Retina (tissue), 1 donor: ENCODE measurements at places on chromosomes 2 and 18.

DNA sequence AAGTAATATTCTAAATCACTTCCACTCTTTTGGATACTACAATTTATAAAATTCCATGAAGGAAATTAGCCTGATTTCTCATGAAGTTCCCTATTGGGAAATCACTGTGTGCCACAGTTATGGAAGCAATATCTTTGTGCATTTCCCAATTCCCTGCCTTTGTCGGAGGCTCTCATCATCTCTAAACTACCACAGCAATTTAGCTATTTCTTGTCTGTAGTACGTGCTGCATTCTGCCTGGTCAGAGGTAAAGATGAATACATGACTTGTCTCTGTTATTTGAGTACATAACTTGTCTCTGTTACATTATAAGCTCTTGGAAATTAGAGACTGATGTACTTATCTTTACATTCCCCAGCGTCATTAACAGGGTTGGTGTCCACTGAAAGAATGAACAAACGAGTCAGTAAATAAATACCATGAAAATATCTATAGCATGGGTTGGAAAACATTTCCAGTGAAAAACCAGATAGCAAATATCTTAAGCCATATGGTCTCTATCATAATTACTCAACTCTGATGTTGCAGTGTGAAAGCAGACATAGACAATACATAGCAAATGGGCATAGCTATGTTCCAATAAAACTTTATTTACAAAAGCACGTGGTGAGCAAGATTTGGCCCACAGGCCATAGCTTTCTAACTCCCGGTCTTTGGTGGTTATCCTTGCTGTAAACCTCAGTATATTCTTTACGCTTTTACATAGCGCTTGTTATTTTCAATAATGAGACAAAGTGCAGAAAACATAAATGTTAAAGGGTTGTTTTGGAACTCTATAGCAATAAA is 78.8 kb downstream of the BCL2 start:
- DNase-seq = no peak

DNA sequence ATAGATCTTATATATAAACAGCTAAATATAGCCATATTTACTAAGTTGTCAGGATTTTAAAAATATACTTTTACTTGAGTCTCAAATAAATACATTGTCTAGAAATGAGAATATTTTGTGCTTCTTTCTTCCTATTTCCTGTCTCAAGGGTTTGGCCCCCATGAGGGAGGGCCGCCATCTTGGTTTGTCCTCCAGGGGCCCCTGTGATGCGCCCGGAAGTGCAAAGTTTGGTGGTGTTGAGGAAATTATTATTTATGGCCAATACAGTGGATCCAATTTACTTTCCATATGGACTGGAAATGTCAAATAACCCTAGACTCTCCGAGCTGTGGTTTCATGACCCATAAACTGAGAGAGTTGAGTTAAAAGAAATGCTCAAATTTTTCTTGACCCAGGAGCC is 104.7 kb upstream of the OTOS start:
- DNase-seq = no peak

DNA sequence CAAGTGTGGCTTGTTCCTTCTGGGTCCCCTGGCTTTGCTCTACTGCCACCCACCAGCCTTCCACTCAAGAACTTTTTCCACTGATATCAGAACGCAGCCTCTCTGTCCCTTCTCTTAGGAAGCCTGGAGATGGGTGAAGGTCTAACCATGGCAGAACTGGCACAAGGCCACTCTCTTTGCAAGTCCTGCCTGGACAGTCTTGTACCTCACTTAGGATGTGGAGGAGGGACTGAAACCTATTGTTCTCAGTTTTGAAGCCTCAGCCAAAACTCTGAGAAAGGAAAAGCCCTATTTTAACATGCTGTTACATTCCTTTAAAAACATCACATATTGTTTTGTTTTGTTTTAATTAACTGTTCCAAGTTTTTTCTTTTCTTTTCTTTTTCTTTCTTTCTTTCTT is 58.9 kb upstream of the NCOA1 start:
- DNase-seq = no peak

DNA sequence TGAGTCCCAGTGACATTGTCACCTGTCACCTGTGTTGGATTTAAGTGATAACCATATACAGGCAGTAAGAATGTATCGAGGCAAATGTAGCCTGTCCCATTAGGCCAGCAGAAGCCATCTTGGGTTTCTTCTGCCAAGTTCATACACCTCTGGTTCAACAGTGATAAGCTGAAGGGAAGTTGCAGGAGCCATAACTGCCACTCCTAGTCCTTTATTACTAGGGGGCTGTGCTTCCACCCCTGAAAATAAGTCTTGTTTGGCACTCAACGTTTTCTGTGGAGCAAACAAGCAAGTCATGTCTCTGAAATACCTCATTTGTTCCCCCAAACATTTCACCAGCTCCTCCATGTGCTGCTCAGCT is 58.1 kb upstream of the ALPP start:
- DNase-seq = no peak

- no peak for DNase-seq
These were observed 920.1 kb upstream of the TMEFF2 start for GRCh38 chr2:193114827-193115226.

- no peak for DNase-seq
These were observed 18.6 kb downstream of the TMEM182 start for GRCh38 chr2:102780467-102780866.

GRCh38 chr2:180554330-180554729 is 426.1 kb upstream of the UBE2E3 start:
- DNase-seq = no peak

DNA sequence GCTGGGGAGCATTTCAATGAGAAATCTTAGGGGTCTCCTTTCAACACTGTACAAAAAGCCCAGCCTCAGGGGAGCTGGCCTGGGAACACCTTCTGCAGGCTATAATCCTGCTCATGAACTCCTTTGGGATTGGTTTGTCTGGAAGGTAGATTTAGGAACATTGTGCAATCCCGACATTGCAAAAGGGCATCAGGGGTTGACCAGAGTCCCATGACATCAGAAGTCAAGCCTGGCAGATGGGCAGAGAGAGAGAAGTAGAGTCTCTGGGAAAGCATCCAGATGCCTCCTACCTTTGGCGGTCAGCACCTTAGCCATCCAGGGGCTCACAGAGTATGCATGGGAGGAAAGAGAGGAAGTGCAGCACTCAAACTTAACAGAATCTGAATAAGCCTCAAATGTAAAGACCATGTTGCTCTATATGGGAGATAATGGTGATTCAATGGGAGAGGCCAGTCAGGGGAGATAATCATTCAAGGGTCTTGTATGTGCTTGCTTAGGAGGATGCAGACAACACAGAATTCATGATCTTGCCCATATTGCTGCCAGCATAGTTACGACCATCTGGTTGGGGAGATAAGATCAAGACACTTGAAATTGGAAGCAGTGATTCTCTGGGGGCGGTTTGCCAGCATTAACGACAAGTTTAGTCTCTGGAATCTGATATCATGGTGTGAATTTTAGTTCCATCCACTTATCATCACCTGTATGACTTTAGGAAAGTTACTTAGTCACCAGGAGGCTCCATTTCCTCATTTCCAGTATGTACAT is 58.3 kb upstream of the UPP2 start:
- no peak for DNase-seq

DNA sequence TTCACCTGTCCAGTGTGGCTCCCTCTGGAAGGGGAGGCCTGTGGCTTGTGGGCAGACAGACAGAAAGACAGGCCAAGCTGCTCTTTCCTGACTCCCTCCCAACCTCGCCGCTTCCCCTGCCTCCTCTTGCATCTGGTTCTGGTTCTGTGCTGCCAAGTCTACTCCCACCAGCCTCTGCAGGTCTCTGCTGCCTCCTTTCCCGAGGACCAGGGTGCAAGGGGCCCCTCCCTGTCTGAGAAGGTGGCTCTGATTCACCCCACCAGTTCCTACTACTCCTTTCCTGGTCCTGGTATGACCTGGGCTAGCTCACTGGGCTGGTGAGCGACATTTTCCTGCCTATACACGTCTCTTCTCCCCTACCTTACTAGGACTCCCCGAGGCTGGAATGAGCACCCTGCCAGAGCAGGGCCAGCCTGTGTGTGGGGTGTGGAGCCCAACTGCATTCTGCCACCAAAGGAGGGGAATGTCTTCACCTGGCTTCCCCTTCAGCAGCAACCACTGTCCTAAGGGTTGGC is 238.5 kb downstream of the CELF4 start:
- DNase-seq = no peak

- peak; percentile 82 for DNase-seq
These were observed 45.6 kb downstream of the ZNF519 start for GRCh38 chr18:14086458-14087231.

DNA sequence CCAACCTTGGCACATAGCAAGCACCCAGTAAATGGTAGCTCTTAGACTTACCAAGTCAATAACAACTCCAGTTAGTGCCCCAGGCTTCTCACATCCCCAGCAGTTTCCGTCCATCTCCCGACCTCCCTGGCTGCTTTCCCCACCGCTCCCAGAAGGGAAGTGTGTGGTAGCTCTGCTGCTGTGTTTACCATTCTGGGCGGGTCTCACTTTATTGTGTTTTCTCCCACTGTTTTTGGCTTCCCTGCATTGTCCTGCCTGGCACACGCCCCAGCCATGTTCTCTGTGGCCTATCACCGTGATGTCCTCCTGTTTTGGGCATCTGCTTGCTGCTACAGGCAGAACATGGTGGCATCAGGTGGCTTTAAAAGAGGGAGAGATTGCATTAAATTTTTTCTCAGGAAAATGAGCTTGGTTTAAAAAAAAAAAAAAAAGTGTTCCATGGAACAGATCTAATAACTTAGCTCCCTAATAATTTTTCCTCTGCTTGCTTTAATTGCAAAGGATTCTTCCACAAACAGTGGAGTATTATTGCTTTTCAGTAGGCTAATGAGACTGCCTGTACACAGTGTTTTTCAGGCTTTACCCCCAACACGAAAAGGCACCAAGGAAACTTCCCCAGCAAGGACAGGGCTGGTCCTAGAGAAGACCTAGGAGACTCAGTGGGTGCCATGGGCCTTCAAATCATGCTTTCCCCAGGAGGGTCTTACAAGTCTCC is 8.0 kb upstream of the COX7A2L start:
- no peak for DNase-seq

DNA sequence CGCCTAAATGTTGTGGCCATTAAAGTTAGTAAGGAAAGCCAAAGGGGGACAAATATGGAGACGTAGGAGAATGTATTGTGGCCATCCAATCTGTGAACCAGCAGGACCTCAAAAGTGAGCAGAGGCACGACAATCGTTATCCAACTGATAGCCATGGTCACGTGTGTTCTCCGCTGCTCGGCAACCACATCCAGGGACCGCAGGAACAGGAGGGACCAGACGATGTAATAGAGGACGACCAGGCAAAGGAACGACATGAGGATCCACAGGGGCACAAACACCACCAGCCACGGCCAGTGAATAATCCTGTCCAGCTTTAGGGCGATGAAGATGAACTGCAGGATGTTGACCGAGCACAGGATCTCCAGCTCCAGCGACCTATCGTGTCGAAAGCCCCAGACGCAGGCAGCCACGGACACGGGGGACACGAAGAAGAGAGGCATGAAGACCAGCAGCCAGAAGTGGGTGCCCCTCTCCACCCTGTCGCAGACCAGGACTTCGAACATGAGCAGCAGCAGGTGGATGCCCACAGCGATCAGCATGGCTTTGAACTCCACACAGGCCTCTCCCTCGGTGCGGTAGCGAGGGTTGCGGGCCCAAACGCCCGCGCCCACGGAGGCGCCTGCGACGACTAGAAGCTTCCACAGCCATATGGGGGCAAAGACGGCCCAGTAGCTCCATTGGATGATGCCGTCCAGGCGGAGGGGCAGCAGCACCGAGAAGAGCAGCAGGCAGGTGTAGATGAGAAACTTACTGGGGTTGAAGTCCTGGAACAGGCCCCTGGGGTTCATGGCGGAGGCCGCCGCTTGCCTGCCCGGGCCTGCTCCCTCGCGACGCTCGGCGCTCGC is 790 bp downstream of the TMEM185B start:
- DNase-seq = no peak

GRCh38 chr2:124988111-124988510 is 963.0 kb downstream of the CNTNAP5 start:
- no peak for DNase-seq

- DNase-seq = no peak
These were observed 55.6 kb downstream of the MRPL35 start for GRCh38 chr2:86254576-86255538.

- DNase-seq = no peak
These were observed 100.2 kb upstream of the MYCN start for GRCh38 chr2:15840148-15840547.

DNA sequence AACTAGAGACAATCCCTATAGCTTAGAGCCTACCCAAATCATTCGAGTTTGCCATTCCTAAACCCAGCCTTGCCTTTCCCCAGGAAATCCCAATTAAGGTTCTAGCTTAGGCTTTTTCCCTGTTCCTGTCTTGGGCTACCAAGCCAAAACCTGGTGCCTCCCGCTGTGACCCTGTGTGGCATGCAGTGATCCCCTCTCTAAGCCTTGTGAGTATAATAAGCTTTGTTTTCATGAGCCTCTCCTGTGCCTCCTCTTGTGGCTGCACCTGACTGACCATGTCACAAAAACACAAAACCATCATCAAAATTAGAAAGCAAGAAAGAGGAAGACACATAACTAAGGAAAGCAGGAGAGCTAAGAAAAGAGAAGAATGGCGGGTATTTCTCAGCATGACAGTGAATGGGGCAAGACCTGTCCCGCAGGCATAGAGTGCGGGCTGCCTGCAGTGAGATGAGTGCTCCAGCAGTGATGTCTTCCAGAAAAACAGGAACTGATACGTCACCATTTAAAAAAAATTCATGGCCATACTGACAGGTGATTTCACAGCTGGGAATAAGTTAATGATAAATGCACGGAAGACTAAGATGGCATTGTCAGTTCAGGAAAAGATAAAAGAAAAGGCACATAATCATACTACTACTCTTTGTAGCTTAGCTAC is 9.2 kb upstream of the PAIP2B start:
- DNase-seq = no peak

DNA sequence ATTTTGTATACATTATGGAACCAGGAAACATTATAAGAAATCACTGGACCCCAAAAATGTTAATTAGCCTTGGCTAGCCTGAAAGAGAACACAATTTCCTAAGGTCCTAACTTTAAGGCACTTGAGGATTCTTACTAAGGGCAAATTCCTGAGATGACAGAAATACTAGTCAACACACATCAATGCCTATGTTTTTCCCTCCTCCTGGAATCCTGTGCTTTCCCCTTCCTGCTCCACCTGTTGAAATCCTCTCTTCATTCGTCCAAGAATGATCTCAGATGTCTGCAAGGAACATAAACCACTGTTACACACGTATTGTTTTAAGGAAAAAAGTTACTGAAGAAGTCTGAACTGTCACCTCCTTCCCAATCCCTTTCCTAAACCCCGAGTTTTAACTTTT is 21.2 kb upstream of the DARS1 start:
- no peak for DNase-seq

- DNase-seq = no peak
These were observed 213.2 kb downstream of the HDAC4 start for GRCh38 chr2:239187464-239188253.
